HL-60 (cell line): ENCODE measurements at places on chromosomes 12 and 14.

DNA sequence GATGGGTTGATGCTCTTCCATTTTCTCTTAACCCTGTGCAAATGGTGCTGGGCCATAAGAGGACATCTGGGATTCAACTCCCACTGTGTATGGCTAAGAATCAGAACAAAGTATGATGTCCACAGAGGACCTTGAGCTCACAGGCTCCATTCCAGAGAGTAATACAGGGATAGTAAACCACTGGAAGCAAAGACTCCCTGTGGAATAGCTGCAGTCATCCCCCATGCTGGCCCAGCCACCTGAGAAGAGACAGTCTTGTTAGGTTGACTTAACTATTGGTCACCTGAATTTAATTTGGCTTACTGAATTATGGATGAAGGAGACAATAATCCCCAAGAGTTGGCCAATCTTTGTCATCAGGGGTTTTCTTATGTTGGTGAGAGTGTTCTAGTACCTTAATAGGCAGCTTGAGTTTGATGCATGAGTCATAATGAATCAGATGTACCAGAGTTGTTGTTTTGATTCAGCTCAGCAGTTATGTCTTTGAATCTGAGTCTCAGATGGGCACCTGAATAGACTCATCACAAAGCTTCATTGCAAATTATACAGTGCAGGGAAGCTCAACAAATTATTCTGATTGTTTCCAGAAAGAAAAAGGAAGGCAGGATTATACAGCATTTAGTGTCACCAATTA, 122.7 kb downstream of the SSPN start:
- no peak for DNase-seq

- no peak for DNase-seq
These were observed 59.3 kb upstream of the DIO3 start for GRCh38 chr14:101501858-101502615.

DNA sequence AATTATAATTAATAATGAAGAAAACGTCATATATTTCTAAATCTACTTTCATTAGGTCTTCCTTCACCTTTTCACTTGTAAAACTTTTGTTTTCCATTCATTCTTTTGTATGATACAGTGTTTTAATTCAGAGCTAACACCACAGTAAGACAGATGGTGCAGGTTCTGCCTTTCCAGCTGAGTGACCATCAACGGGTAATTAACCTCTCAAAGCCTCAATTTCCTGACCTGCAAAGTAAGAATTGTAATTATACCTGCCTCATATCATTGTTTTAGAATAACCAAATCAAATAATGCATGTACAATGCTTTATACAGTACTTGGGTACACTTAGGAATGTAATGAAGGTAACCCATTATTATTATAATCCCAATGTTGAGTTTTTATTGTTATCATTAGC, 157.6 kb downstream of the FOXA1 start:
- no peak for DNase-seq

DNA sequence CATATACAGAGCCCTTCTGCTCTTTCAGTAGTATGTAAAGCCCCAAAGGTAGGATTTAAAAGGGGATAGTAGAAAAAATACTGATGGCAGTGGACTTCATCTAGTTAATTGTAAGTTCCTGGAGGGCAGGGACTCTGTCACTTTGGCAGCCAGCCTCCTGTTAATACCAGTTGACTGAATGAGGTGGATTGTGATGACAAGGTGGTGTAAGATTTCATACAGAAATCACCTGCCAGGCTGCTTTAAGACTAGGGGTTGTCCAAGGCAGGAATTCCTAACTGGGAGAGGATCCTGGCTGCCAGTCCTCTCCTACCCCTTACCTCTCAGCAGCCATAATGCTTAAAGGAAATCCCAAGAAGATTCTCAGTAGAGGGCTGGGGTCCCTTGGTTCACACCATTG, 7.3 kb downstream of the DYRK2 start:
- DNase-seq = no peak

- DNase-seq = peak; percentile 73
These were observed 2.1 kb upstream of the SLC11A2 start for GRCh38 chr12:51028126-51028812.
